NCI-H1694 treated with DMSO at 0.1 percent for 48 hours (cell line): ENCODE measurements at places on chromosomes 2 and 18.

GRCh38 chr2:112629224-112629623, 16.5 kb upstream of the SLC20A1 start:
- DNase-seq: no peak

DNA sequence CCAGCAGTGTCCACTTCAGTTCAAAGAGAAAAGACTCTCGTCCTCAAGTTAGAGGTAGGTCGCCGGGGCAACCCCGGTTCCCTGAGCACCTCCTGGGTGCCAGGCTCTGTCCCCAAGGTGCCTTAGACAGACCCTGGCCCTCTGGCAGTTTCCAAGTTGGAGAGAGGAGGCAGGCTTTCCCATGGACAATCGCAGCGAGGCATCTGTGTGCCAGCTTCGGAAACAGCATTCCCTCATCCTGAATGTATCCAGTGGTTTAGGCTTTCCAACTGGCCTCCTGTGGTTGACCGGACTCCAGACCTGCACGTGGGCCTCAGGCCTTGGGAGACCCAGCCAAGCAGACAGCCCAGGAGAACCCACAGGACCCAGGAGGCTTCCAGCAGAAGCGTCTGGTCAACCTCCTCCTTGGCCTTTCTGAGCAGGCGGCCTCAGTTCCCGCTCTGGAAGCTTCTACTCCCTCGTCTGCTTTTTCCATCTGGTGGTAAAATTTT, 70.3 kb downstream of the KCNF1 start:
- no peak for DNase-seq

GRCh38 chr2:1854729-1855547, 110.6 kb upstream of the PXDN start:
- DNase-seq: peak; percentile 85

- DNase-seq: no peak
Observed at GRCh38 chr2:16081316-16082200, 141.2 kb downstream of the MYCN start.

DNA sequence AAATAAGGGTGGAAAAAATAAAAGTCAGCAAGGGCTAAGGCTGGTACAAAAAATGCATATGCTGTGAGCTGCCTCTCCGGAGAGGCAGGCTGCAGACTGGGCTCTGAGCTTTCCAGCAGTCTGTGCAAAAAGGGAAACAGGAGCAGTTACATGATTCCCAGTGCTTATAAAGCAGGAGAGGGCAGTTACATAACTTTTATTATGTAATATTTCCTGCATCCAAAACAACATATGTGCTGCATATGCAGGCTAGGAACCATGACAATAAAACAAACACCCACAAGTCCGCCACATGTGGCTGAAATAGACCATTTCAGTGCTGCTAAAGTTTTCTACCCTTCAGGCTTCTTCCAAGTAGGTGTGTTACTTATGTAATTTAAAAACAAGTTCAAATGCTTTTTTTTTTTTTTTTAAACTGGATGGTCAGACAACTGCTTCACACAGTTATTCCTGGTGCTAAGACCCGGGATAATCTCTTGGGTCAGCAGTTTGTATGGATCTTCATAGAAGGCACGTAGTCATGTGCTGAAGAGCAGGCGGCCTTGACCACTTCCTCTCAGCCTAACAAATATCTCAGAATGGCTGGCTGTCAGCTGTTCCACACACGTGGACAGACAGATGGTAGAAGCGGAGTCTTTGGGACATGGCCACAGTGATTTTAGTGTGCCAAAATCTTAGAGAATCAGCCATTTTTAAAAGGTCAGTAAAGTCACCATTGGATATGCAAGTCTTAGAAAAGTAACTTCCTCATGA, 43.5 kb downstream of the ARMC9 start:
- DNase-seq: peak; percentile 77

- no peak for DNase-seq
Observed at GRCh38 chr2:128329607-128330006, 10.9 kb upstream of the HS6ST1 start.

GRCh38 chr18:51867767-51868166, 472.2 kb upstream of the DCC start:
- DNase-seq: no peak

- peak; percentile 44 for DNase-seq
Observed at GRCh38 chr2:189698020-189698887, 23.8 kb downstream of the ANKAR start.

GRCh38 chr2:233369897-233370685, 15.8 kb downstream of the DGKD start:
- no peak for DNase-seq

DNA sequence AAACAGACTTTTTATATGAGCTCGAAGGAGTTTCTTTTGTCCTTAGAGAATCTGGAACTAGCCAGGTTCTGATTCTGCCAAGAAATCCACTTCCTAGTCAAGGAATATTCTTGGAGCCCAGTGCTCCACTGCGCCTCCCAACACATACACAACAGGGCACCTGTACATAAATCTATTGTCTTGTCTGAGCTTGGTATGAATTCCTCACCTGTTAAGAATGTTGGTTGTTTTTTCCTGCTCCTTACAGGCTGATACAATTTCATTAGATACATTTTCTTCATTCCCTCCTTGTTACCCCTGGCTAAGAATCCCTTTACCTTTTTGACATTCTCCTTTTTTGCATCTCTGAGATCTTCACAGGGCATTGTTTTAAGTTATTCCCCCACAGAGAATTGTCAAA, 56.0 kb upstream of the FZD7 start:
- DNase-seq: no peak

DNA sequence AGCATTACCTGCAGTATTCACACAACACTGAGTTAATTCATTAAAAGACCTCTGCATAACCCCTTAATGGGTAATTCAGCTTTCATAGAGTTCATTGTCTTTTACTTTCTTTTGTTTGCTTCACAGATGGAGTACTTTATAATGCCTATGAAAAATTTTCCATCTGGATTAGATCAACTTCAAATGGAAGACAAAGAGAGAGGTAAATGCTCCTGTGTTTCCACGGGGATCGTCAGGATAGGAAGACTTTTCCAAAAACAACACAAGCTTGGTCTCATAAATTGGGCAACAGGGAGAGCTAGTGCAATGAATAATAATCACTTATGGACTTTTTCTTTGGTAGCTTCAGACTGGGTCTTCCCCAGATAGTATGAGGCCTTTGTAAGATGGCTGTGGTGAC, 100.7 kb downstream of the ICOS start:
- no peak for DNase-seq

DNA sequence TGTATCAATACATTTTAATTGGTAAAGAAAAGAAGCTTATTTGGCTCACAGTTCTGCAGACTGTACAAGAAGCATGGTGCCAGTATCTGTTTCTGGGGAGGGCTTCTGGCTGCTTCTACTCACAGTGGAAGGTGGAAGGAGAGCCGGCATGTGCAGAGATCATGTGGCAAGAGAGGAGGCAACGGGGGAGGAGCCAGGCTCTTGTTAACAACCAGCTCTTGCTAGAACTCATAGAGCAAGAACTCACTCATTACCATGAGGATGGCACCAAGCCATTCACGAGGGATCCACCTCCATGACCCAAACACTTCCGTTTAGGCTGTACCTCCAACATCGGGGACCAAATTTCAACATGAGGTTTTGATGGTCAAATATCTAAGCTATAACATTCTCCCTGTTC, 7.5 kb downstream of the PARD6G start:
- DNase-seq: no peak

DNA sequence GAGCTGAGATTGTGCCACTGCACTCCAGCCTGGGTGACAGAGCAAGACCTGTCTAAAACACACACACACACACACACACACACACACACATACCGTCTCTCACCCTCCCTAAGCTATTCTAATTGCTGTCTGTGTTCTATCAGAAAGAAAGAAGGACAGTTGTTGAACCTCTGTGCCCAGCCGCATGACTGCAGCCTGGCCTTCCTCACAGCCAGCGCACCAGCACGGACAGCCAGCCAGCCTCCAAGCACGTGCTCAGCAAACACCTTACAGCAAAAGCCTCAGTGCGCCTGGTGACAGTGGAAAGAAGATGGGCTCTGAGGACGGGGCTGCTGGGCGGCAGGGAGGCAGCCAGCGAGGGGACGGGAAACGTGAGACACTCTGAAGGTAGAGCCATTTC, 58.0 kb downstream of the ZNF516 start:
- DNase-seq: no peak

- DNase-seq: no peak
Observed at GRCh38 chr2:23433282-23433681, 48.3 kb downstream of the KLHL29 start.

DNA sequence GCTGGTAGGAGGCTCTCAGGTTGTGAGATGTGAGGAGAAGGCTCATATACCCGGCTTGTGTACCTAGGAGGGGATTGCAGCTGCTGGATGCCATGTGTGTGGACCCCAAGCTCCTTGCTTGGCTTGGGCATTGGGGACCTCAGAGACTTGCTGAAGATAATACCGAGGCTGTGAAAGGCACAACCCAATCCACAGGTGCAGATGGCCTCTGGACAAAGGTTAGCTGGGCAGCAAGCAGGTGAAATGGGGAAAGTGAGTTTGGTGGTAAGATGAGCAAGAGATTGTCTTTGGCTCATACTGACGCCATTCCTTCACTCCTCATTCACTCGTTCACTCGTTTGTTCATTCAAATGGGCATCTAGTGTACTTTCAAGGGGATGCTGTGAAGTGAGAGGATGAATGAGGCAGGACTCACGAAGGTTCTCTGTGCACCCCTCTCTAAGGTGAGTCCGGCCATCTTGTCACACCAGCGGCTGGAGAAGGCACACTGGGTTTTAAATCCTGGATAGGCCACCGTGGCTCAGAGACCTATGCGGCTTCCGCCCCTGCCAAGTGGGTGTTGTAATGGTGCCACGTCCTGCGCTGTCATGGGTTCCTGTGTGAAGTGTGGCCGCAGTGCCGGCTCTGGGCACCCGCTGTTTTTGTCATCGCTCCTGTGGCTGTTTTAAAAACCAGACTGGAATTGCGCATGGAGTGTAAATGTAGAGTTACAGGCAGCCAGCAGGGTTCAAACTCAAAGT, 13.7 kb downstream of the FBLN7 start:
- no peak for DNase-seq

- DNase-seq: no peak
Observed at GRCh38 chr2:175403599-175404221, 222.2 kb upstream of the ATP5MC3 start.

- DNase-seq: no peak
Observed at GRCh38 chr18:13809531-13810255, 14.3 kb upstream of the MC5R start.

- no peak for DNase-seq
Observed at GRCh38 chr18:48547531-48547981, 8.7 kb downstream of the CTIF start.

DNA sequence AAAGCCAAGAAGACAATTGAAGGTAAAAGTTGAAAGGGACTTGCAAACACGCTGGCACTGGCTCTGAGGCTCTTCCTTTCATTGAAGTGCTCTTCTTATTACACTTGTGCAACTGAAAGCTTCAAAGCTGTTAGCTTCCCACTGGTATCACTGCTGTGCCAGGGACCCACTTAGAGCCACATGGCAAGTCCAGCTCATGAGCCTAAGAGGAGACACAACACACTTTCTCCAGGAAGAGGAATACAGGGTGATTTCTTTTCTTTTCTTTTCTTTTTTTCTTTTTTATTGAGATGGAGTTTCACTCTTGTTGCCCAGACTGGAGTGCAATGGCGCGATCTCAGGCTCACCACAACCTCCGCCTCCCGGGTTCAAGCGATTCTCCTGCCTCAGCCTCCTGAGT, 218.2 kb downstream of the ATAD2B start:
- DNase-seq: no peak

DNA sequence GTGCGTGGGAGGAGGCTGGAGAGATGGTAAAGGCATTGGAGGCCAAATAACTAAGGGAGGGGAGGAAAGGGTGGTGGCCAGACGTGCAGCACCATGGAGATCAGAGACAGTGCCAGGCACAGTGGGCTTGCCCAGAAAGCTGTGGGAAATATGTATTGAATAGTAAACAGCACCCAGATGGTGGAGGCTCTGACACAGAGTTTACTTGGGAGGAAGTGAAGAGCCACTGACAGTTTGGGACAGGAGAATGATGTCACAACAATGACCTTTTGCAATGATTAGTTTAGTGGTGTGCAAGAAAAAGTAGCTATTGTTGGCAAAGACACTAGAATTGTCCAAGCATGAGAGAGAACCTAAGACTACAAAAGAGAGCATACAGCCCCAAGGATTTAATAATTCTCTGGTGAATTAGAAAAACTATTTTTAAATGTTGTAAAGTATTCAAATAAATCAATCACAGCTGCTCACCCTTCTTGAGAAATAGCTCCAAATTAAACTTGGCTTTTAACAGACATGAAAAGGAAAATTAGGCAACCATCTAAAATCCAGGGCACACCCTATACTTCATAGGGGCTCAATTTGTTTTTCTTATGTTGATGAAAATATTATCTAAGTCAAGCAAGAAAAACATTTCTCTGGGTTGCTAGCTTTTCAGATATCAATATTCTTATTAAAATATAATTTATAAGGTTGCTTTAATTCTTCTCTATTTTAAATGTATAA, 458.7 kb upstream of the HNRNPA3 start:
- DNase-seq: no peak

DNA sequence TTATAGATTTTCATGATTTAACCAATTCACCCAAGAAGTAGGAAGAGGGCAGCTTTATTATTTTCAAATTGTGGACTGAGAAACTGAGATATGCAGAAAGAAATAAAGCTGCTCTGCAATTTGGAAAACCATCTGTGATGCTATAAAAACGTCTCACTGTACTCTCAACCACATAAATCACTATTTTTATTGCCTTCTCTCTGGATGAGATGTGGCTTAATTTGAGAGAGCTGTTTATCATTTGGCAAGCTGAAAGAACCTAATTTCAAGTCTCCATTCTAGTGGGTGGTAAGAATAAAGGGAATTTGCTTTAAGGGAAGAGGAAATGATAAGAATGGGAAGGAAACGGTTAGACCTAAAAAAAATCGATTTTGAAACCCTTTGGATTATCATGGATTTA, 49.9 kb upstream of the CYP1B1 start:
- peak; percentile 63 for DNase-seq

GRCh38 chr2:135825550-135826176, 11.3 kb downstream of the LCT start:
- no peak for DNase-seq

- no peak for DNase-seq
Observed at GRCh38 chr2:98772536-98772935, 41.6 kb upstream of the MGAT4A start.

- DNase-seq: no peak
Observed at GRCh38 chr2:107398683-107399082, 428.0 kb upstream of the RGPD4 start.

- peak; percentile 65 for DNase-seq
Observed at GRCh38 chr2:3126911-3127621, 250.6 kb downstream of the EIPR1 start.
